Keratinocyte (primary cell): ENCODE measurements at places on chromosomes 1 and 21. TPM values are rescaled to one million over a fixed set of nuclear protein-coding genes. Genes with fewer than 3 reads are reported as not detected.

Gene KIF2C
- 2.5 to 17.6 TPM (median 16.3 TPM) in 3 replicates for polyA plus RNA-seq

Gene LCE3D
- polyA plus RNA-seq = 1.2 to 9.1 TPM (median 4.4 TPM) in 3 replicates

Gene OR2W3
- polyA plus RNA-seq = 0.08 to 0.21 TPM (median 0.18 TPM) in 3 replicates

Gene PADI1
- polyA plus RNA-seq = 0.96 to 2.1 TPM (median 1.0 TPM) in 3 replicates

Gene YY1AP1
- polyA plus RNA-seq = 33.0 to 79.1 TPM (median 45.2 TPM) in 3 replicates

Gene NBPF8
- 16.1 to 25.8 TPM (median 20.6 TPM) in 3 replicates for polyA plus RNA-seq

Gene GRIK1
- polyA plus RNA-seq = not detected in 3 replicates

Gene CTSS
- polyA plus RNA-seq = 1.4 to 1.8 TPM (median 1.7 TPM) in 3 replicates

DNA sequence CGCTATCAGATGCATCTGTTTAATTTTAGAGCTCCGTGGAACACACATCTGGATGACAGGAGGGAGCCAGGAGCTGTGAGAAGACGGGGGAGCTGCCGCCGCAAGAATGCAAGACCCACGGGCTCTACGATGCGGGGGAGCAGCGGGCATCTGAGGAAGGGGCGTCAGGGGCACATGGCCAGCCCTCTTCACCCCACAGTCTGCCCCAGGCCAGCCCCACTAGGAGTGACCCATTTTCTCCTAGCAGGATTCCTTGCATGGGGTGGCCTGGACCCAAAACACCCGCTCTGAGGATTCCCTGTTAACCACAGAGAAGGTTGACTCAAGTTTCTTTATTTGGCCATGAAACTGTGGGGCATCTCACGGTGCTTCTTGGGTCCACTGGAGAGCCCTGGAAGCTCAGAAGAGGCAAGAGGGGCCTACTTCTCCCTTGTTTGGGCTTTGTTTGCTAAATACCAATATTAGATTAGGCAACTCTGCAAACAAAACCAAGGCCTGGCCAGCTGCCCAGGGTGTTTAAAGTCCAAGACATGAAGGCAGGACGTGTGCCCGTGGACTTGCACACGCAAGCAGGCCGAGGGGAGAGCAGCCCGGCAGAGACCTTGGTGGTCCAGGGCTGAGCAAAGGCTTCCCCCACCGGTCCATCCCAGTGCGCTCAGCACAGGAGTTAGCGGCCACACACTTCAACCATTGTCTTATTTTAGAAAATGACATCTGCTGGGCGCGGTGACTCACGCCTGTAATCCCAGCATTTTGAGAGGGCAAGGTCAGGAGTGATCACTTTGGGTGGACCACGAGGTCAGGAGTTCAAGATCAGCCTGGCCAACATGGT, 89.8 kb downstream of the DHRS3 start:
- H3K36me3 ChIP-seq = no peaks in the 10 kb centered on the region
- no peak overlapping the region for H3K27ac ChIP-seq
- H3K27me3 ChIP-seq = no peaks in the 10 kb centered on the region
- H3K4me1 ChIP-seq = no peaks in the 10 kb centered on the region

GRCh38 chr1:163439471-163439870, 117.7 kb downstream of the NUF2 start:
- H3K27ac ChIP-seq = no peak overlapping the region
- H3K4me3 ChIP-seq = no peak overlapping the region
- no peaks in the 10 kb centered on the region for H3K4me1 ChIP-seq
- no peaks in the 10 kb centered on the region for H3K27me3 ChIP-seq
- no peak for DNase-seq

DNA sequence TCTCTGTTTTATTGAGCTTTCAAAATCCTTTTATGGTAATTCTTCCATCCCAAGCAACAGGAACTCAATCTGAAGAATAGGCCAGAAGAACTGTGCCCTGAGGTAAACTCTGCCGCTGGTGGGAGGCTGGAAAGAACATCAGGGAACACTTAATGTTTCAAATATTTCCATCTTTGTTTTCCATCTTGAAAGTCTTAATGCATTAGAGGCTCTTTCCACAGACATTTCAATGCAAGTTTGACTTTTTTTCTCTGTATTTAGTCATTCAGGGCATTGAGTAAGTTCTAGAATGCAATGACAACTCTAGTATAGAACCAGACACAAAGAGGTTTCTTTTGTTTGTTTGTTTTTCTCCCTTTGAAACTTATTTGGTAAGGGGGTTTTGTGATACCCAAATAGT, 61.5 kb downstream of the KIAA0040 start:
- no peak overlapping the region for H3K27ac ChIP-seq
- no peaks in the 10 kb centered on the region for H3K36me3 ChIP-seq
- peaks cover 6% of the 10 kb centered on the region for H3K27me3 ChIP-seq
- DNase-seq = no peak
- no peak overlapping the region for H3K4me3 ChIP-seq
- H3K4me1 ChIP-seq = peaks cover 14% of the 10 kb centered on the region

- no peaks in the 10 kb centered on the region for H3K36me3 ChIP-seq
- no peak overlapping the region for H3K27ac ChIP-seq
- peaks cover 5% of the 10 kb centered on the region for H3K27me3 ChIP-seq
Measured at GRCh38 chr21:42388740-42389448, 7.0 kb downstream of the TMPRSS3 start.

DNA sequence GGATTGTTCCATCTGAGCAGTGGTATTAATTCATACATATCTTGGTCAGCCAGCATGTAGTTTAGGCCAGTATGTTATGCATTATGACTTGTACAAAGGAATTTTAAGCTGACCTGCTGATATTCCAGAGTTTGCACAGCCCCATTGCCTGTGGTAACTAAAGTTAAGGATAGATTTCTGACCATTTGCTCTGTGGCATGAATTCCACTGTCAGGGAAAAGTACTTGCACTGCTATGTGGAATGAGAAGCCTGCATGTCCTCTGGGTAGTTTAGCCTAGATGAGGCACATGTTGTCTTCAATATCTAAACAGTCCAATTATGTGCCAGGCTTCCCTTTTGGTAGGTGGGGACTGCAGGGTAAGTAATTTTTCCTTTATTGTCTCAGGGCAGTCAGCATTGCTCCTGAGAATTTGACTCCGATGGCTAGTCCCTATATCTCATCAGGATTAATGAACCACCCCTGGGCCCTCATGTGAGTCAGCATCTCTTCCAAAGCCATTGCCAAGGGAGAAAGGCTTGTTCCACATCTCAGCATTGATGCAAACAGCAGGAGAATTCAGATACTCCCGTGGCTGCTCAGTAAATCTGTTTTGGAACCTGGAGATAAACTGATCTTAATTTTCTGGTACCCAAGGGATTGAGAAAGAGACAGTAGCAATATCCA, 30.2 kb downstream of the NEK7 start:
- no peak overlapping the region for H3K27ac ChIP-seq
- H3K4me1 ChIP-seq = peaks cover 13% of the 10 kb centered on the region
- DNase-seq = no peak
- H3K36me3 ChIP-seq = no peaks in the 10 kb centered on the region
- no peak overlapping the region for H3K4me3 ChIP-seq

GRCh38 chr1:12342401-12343003, 112.7 kb downstream of the VPS13D start:
- H3K36me3 ChIP-seq = peaks cover 27% of the 10 kb centered on the region
- H3K27me3 ChIP-seq = no peaks in the 10 kb centered on the region
- no peak overlapping the region for H3K4me3 ChIP-seq
- no peak overlapping the region for H3K27ac ChIP-seq
- no peaks in the 10 kb centered on the region for H3K4me1 ChIP-seq
- DNase-seq = no peak

GRCh38 chr1:16334655-16335340, 17.5 kb downstream of the FBXO42 start:
- H3K4me1 ChIP-seq = peaks cover 7% of the 10 kb centered on the region
- no peak overlapping the region for H3K27ac ChIP-seq
- no peak overlapping the region for H3K4me3 ChIP-seq
- H3K27me3 ChIP-seq = no peaks in the 10 kb centered on the region

GRCh38 chr1:30417001-30417700, 306.2 kb downstream of the MATN1 start:
- no peak overlapping the region for H3K27ac ChIP-seq
- H3K4me1 ChIP-seq = peaks cover 23% of the 10 kb centered on the region
- H3K4me3 ChIP-seq = no peak overlapping the region
- no peaks in the 10 kb centered on the region for H3K27me3 ChIP-seq

DNA sequence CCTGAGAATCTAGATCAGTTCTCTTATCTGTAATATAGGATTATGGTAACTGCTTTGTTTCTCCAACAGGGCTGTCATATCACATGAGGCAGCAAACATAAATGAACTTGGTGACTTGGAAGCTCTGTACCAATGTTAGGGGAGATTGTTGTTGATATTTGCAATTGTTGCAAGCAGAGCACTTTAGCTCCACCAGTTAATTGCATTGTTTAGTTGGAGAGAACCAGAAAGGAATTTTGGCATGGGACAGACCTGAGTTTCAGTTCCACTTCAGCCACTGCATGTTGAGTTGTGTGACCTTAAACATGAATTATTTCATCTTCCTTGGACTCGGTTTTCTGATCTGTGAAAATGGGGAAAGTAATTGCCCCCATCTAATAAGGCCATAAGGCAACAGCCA, 142.3 kb upstream of the JUN start:
- H3K4me1 ChIP-seq = peaks cover 60% of the 10 kb centered on the region
- H3K36me3 ChIP-seq = no peaks in the 10 kb centered on the region
- no peak overlapping the region for H3K27ac ChIP-seq

- H3K36me3 ChIP-seq = no peaks in the 10 kb centered on the region
- H3K4me3 ChIP-seq = peak overlapping the region; percentile 76
- H3K27me3 ChIP-seq = peaks cover 22% of the 10 kb centered on the region
- peak overlapping the region; percentile 16 for H3K27ac ChIP-seq
- peaks cover 10% of the 10 kb centered on the region for H3K4me1 ChIP-seq
- DNase-seq = no peak
Measured at GRCh38 chr1:228459091-228459993, 27.8 kb upstream of the RNF187 start.

DNA sequence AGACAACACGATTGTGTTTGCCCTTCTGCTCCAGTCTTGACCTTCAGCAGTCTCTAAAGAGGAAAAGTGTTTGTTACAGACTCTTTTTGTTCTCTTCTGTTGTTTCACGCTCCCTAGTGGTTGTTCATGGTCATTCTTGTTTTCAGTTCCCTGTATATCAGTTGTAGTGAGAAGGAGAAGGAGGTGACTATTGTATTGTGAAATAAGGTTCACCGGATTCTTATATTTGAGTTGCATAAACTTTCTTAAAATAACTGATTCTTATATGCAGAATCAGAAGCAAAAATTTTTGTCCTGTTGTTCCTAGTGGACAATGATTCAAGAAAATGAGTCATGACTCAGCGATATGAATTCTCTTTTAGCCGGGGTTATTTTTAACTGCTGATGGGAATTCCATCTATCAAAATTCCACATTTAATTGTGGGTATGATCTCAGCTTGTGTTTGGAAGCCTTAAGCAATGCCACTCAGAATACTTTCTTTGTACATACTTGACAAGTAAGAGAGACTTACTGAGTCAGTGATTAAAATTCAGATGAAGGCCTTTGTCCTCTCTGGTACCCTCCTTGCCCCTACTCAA, 152.2 kb downstream of the CLEC20A start:
- peaks cover 42% of the 10 kb centered on the region for H3K4me1 ChIP-seq
- no peaks in the 10 kb centered on the region for H3K36me3 ChIP-seq

- H3K27me3 ChIP-seq = peaks cover 4% of the 10 kb centered on the region
- no peaks in the 10 kb centered on the region for H3K36me3 ChIP-seq
- H3K4me1 ChIP-seq = no peaks in the 10 kb centered on the region
- no peak overlapping the region for H3K27ac ChIP-seq
Measured at GRCh38 chr1:181356505-181357340, 126.6 kb upstream of the CACNA1E start.

DNA sequence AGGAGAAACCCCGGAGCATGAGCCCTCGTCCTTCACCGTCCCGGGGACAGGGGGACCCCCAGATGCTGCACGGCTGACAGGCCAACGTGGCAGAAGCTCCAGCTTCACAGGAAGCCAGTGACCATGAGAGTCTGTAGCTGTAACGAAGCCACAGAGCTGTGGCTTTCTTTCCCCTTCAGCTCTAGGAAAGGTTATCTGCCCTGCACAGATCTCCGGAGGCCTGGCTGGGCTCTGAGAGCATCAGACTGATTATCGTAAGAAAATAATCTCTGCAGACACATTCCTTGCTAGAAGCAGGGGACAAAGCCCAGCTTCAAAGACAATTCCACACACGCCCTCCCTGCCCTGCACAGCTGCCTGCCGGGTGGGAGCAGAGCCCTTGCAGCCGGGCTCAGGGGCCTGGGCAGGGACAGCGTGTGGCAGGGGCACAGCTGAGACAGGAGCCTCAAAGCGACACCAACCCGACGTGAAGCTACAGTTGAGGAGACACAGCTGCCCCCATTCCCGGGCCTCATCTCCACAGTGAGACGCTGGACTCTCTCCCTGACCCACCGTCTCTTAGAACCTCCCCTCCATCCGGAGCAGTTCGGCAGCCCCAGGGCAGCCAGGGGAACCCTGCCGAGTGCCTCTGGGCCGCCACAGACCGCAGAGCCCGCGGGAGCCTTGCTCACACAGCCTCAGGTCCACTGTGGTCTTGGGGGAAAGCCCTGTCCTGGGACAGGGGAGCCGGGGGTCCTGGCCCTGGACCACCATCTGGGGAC, 30.6 kb downstream of the POFUT2 start:
- no peak overlapping the region for H3K27ac ChIP-seq
- peaks cover 8% of the 10 kb centered on the region for H3K4me1 ChIP-seq
- no peak overlapping the region for H3K4me3 ChIP-seq

GRCh38 chr21:32907521-32907920, 118.2 kb upstream of the OLIG2 start:
- H3K36me3 ChIP-seq = no peaks in the 10 kb centered on the region
- no peak overlapping the region for H3K4me3 ChIP-seq
- no peak for DNase-seq
- no peaks in the 10 kb centered on the region for H3K27me3 ChIP-seq

- no peaks in the 10 kb centered on the region for H3K27me3 ChIP-seq
- no peak overlapping the region for H3K4me3 ChIP-seq
- H3K4me1 ChIP-seq = peaks cover 12% of the 10 kb centered on the region
- no peak overlapping the region for H3K27ac ChIP-seq
- no peak for DNase-seq
Measured at GRCh38 chr1:101203820-101204540, 32.8 kb upstream of the S1PR1 start.

DNA sequence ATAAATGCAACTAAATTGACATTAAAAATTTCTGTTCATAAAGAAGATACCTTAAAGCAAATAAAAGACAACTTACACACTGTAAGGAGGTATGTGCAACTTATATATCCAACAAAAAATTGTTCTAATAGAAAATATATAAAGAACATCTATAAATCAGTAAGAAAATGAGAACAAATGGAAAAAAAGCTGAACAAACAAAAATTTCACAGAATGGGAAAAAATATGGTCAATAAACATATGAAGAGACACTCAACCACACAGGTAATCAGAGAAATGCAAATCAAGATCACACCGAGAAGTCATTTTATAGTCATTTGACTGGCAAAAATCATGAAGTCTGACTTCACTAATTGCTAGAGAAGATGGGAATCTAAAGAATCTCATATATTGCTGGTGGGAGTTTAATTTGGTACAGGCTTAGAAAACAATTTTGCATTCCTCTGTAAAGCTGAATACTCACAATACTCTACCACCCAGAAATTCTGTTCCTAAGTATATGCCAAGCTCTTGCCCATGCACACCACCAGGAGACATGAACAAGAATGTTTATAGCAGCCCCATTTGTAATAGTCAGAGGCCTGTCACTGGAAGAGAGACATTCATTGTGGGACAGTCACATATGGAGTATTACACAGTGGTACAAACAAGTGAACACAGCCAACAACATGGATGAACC, 22.0 kb upstream of the THEM5 start:
- no peak overlapping the region for H3K4me3 ChIP-seq
- no peaks in the 10 kb centered on the region for H3K27me3 ChIP-seq
- no peak for DNase-seq
- H3K36me3 ChIP-seq = peaks cover 3% of the 10 kb centered on the region
- no peak overlapping the region for H3K27ac ChIP-seq

- no peak overlapping the region for H3K27ac ChIP-seq
- no peak overlapping the region for H3K4me3 ChIP-seq
- H3K27me3 ChIP-seq = no peaks in the 10 kb centered on the region
- no peaks in the 10 kb centered on the region for H3K36me3 ChIP-seq
- H3K4me1 ChIP-seq = no peaks in the 10 kb centered on the region
Measured at GRCh38 chr1:49435291-49435690, 588.5 kb downstream of the AGBL4 start.
